ENCODE measurements at places on chromosomes 16 and 17.

- DNase-seq: no peak
Measured at GRCh38 chr17:30074730-30075129, 41.9 kb upstream of the NSRP1 start.

DNA sequence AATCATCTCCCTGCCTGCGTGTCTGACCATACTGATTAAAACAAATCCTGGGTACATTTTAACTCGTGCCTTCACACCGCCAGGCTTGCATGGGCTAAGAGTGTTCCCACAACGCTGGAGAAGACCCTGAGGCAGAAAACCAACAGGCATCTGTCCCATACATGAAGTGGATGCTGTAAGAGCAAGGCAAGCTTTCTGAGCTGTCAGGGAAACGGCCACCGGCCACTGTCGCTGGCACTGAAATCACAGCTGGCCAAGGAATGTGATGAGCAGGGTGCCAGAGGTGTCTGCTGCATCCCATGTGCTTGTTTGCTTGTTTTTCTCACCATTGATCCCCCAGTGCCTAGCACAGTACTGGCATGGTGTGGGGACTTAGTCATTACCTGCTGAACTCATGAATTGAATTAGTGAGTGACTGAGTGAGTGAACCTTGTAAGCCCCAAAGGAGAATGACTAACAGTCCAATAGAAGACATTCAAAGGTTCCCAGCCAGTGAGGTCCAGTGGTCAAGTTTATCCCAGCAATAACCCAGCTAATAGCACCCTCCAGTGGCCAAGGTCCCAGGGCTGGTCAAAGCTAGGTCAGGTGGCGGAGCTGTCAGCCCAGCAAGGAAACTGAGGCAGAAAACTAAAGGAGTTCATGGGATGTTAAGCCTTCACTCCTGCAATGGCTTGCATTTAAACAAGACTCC is 92.7 kb upstream of the CDH5 start:
- no peak for DNase-seq

DNA sequence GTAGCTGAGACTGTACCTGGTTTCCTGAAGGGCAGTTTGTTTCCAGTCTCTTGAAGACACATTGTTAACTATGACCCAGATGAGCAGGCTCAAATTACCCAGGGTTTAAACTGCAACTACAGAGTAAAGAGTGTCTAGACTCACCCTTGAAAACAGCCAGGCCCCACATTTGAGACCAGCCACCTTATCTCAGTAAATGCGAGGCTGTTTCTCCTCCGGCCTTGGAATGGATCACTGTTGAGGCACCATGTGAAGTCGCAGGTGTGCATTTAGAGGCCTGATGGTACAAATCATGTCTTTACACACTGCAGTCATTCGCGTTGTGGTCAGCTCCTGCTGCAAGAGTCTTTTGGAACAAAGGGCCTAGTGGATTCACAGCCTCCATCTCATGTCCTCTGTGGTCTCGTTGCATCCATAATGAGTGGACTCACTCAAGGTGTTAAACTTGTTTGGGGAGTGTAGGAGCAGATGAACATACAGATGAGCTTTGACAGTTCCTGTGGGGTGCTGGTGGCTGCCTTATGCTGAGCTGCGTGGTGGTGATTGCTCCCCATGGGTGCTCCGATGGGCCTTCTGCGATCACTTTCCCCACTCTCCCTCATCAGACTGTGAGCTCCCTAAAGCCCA is 18.5 kb upstream of the N4BP1 start:
- DNase-seq: no peak

- peak; percentile 44 for DNase-seq
Measured at GRCh38 chr17:48037838-48038323, 284 bp upstream of the COPZ2 start.

DNA sequence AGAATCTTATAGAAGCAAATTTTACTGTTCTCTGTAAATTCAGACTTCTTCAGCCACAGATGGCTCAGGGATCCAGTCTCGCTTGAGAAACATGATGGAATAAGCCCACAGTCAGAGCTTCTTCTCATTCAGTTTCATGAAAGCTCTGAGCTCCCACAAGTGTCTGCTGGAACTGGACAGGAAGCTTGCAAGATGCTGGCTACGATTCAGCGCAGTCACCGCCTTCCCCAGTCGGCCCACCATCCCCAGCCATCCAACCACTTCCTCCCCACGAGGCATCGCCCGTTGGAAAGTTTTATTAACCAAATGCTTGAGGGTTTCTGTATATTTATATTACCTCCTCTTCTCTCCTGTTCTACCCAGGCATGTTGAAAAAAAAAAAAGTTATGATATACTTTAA is 171.7 kb downstream of the ZFHX3 start:
- no peak for DNase-seq

- DNase-seq: no peak
Measured at GRCh38 chr17:4599505-4600281, 15.4 kb downstream of the SMTNL2 start.

- DNase-seq: peak; percentile 65
Measured at GRCh38 chr17:40363111-40363827, 1.3 kb downstream of the GJD3 start.

GRCh38 chr16:83898463-83899271 is at the start of gene MLYCD:
MLYCD (plus strand) TSS chr16:83899115; CDS start chr16:83899145, 30 bp downstream.
- DNase-seq: peak; percentile 90

DNA sequence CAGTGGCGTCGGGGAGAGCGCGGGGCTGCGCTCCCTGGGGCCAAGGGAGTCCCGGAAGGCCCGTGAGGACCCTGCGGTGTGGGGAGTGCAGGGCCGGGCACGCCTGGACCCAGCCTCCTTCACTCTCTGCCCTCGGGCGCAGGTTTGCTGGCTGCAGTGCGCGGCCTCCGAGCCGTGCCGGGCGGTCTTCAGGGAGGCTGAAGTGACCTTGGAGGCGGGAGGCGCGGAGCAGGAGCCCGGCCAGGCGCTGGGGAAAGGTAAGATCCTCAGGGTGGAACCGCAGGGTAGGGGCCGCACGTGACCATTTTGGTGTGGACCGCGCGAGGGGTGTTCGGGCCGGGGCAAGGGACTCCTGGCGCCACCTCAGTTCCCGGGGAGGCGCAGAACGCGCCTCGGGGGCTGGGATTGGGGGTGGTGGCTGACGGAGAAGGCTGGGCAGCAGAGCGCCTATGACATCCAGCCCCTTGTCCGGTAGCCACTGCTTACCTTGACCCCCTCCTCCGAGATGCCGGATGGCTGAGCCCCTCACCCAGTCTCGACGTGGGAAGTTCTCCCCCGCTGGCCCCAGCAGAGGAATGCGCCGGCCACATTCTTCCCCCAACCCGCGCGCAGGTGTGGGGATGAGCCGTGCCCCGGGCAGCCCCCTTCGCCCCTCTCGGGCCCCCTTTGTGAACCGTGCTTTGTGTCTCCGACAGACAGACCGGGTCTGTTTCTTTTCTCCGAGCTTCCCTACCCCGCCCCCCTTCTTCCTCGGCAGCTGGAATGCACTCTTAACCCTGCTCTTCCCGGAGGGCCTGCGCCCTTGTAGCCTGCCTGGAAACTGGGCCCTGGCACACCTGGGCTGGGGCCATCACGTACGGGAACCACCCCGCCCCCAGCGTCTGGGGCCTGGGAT is 631 bp downstream of the CDH3 start:
- DNase-seq: peak; percentile 55

- DNase-seq: no peak
Measured at GRCh38 chr17:66401364-66401763, 99.0 kb downstream of the PRKCA start.

DNA sequence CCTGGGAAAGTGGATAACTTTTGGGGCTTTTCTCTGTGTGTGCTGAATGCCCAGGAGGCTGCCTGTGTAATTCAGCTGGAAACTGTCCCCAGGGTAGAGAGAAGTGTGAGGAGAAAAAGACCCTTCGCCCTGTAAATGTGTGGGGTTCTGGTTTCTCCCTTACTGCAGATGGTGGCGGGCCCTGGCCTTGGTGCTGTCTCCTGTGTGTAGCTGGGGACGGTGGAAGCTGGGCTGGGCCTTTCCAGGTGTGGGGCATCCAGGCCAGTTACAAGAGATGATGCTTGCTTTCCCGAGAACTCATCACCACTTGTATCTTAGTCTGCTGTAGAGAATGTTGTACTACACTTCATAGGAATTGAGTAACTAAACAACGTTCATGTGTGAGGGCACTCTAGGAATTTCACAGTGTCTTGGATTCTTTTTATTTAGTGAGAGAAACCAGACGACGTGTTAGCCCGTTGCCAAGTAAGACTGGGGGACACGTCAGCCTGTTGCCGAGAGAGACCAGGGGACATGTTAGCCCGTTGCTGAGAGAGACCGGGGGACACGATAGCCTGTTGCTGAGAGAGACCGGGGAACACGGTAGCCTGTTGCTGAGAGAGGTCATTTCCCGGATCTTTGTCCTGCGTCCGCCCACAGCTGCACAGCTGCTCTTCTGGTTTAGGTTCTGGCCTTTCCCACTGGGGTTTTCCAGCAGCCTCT is 43.1 kb downstream of the TBCD start:
- no peak for DNase-seq

GRCh38 chr17:4908711-4909496 is 6.0 kb upstream of the CHRNE start:
- peak; percentile 92 for DNase-seq

GRCh38 chr16:29877266-29877961 is 14.4 kb upstream of the CDIPT start:
- DNase-seq: peak; percentile 83

- peak; percentile 90 for DNase-seq
Measured at GRCh38 chr17:44865231-44865660, 17.6 kb downstream of the HIGD1B start.

GRCh38 chr17:59149051-59149450 is 5.9 kb downstream of the SKA2 start:
- DNase-seq: no peak

- no peak for DNase-seq
Measured at GRCh38 chr16:82657239-82657638, 30.5 kb downstream of the CDH13 start.

GRCh38 chr16:88591577-88592021 is 21.4 kb downstream of the ZC3H18 start:
- no peak for DNase-seq

GRCh38 chr17:37211136-37211535 is 164.6 kb upstream of the C17orf78 start:
- DNase-seq: no peak

- DNase-seq: no peak
Measured at GRCh38 chr17:73197161-73197560, 4.3 kb downstream of the COG1 start.

GRCh38 chr17:2594722-2595599 is 1.5 kb downstream of the PAFAH1B1 start:
- peak; percentile 36 for DNase-seq

DNA sequence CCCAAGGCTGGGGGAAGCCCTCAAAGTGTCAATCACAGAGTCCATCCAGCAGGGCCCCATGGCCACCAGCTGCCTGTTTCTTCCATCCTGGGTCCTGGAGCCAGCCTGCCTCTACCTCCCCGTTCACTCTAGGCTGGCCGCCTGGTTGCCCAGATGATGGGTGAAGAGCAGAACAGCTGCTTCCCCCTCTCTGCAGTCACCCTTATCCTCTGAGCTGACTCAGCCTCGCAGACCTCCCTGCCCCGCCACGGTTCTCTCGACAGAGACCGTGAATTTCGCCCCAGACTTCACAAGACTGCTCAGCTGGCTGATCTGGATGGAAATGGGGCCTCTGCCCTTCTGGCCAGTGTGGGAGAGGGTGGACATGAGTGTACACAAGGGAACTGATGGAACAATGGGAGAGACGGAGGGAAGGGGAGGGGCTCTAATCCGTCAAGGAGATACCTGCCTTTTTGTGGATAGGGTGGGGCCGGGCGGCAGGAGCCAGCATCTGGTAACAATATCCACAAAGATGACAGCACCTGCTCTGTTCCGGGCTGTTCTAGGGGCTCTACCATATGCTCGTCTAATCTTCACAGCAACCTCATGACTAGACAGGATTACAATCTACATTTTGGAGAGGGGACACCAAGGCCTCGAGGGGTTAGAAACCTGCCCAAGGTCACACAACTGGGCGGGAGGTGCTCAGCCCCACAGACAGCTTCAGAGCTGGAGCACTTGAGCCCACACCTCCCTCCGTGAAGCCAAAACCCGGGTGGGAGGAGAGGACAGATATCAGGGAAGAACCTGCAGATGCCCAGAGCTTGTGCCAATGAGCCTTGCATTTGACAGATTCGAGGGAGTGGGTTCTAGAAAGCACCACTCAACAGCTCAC is 136.0 kb downstream of the SDK2 start:
- DNase-seq: no peak

DNA sequence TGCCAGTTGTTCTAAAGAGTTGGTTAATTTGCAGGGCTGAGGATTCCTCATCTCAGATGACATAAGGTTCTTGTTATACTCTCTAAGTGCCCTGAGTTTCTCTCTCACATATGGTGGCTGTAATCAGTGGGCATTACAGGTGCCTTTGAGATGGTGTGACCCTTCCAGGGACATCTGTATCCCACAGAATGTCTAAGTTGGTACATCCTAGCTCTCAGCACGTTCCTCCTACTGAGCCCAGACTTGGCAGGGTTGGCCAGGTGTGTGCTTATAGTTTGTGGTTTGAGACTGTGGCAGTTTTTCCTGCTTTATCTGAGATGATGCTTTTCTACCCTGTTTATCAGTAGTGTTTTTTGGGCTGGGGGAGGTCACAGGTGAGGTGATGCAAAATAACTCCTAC is 36.3 kb downstream of the SPECC1 start:
- no peak for DNase-seq

DNA sequence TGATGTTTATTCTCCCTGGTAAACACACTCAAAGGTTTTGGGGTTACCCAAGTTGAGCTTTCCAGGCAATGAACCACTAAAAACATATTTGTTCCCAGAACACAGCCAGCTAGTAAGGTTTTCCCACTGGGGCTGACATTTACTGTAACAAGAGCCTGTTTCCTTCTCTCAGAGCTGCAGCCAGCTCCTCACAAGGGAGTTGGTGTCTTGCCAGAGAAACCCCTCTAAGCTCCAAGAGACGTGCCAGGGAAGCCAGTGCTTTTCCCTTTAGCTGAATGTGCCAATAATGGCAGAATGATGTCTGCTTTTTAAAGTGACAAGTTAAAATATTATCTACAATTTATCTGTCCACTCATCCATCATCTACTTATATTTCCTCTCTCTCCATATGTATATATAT is 170.8 kb upstream of the RBFOX1 start:
- DNase-seq: no peak

GRCh38 chr17:72416905-72417304 is 296.1 kb downstream of the SOX9 start:
- DNase-seq: no peak

- no peak for DNase-seq
Measured at GRCh38 chr17:54937018-54937417, 31.4 kb downstream of the COX11 start.

DNA sequence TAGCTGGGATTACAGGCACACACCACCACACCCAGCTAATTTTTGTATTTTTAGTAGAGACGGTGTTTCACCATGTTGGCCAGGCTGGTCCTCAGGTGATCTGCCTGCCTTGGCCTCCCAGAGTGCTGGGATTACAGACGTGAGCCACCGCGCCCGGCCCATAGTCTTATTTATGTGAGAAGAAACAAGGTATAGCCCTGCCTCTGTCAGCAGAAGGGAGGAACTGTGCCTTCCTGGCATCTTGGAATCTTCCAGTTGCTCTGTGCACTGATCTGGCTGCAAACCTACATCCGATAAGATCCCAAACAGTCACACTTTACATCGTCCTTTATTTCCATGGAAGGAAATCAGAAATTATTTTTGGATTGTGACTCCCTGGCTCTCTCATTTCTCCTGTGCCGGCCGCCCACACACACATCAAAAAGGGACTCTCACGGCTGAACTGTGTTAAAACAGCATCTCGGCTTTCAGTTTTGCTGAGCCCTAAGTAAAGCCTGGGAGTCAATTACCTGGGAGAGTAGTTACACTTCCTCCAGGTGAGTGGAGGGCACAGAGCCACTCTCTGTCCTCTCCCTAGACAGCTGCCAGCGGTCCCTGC is 23.3 kb downstream of the WIPI1 start:
- DNase-seq: no peak

GRCh38 chr17:82893779-82894178 is 54.0 kb upstream of the ZNF750 start:
- no peak for DNase-seq

GRCh38 chr17:29148257-29148789 is 31.9 kb downstream of the MYO18A start:
- peak; percentile 83 for DNase-seq

Data from DMS53 (cell line).